ENCODE measurements at places on chromosomes 5 and 9. TPM values are rescaled to one million over a fixed set of nuclear protein-coding genes. Genes with fewer than 3 reads are reported as not detected.

PCDHAC2 gene
- 33.5 TPM for total RNA-seq

TMEM174 gene
- not detected for total RNA-seq

DNA sequence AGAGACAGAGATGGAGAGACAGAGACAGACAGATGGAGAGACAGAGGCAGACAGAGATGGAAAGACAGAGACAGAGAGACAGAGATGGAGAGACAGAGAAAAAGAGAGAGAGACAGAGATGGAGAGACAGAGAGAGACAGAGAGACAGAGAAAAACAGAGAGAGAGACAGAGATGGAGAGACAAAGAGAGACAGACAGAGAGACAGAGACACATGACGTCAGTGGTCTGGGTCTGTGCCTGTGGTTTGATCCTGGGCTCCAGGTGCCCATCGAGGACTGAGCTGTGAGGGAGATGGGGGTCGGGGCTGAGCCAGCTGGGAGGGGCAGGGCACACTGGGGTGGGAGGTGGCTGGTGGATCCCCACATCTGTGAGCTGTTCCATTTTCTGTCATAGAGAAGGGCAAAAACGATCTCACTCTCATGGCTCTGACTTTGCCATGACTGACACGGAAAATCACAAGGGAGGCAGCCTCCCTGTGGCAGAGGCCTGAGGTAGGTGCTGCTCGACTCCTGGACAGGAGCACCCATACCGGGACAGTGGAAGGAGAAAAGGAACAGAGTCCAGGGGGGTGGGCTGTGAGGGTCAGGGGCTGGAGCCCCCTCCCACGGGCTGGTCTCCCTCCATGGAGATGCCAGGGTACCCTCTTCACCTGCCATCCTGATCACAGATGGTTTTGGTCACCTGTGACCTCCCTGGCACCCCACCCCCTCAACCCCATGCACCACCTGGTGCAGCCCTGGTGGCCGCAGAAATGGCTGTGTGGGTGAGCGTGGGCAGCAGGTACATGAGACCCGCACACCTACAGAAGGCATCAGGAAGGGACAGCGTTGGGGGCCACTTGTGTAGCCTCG, 28.8 kb downstream of the GLT6D1 start:
- DNase-seq: no peak

- no peak for DNase-seq
These were observed 25.5 kb downstream of the ABHD17B start for GRCh38 chr9:71885467-71885866.

DNA sequence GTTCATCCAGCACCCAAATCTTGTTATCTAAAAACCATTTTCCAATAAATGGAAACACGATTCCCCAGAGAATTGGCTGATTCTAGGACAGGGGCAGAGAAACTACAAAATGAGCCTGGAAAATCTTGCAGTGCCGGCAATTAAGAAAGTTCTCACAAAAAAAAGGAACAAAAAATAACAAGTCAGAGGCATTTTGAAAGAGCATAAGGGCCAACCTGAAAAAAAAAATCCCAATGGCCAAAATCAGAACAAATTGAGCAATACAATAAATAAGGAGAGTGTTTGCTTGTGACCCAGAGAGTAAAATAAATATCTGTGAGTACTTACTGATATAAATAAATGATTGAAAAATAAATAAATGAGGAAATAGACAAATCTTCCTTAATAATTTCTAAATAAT, 55.1 kb upstream of the S1PR3 start:
- DNase-seq: no peak

- peak; percentile 56 for DNase-seq
These were observed 27.9 kb upstream of the MGAT1 start for GRCh38 chr5:180830253-180831138.

EPB41L4A gene
- total RNA-seq: 78.8 TPM

DNA sequence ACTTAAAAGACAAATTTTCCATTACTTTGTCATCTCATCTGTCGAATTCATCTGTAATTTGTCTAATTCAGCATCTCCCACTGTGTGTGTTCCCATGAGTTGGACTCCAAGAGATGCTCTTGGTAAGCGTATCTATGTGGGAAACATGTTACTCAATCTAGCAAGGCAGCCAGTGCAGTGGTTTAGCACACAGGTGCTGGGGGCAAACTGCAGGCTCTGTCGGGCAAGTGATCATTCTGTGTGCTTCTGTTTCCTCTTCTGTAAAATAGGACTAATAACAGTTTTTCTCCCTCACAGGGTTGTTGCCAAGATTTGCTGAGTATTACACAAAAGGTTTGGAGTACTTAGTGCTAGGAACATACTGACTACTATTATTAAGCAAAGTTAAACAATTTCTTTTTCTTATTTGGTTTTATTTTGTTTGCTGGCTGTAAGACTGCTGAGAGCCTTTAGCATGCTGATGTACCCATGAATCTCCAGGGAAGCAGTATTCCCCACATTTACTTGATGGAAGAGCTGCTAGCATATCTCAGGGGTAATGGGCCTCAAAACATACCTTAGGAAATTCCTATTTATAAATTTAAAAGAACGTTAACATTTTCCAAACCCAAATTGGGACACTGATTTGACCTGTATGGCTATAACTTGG, 709 bp upstream of the GAPT start:
- no peak for DNase-seq

- no peak for DNase-seq
These were observed 651.1 kb downstream of the CCDC171 start for GRCh38 chr9:16203729-16204573.

DNA sequence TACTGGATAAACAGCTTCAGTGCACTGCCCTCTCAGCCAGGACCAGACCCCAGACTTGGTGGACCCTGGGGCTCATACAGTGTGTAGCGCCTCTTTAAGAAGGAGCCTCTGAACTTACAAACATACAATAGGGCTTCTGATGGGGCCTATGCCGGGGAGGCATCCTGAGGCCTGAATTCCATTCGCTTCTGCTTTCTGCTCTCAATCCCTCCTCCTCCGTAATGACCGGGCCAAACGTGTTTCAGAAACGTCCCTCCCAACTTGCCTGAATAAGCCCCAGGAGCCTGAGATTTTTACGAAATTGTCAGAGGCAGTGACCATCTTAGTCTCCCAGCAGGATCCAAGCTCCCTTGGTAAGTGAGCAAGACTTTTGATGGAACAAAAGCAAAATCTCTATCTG, 128.1 kb upstream of the BOD1 start:
- no peak for DNase-seq

GRCh38 chr5:55900068-55900467, 48.9 kb downstream of the IL31RA start:
- no peak for DNase-seq

DNA sequence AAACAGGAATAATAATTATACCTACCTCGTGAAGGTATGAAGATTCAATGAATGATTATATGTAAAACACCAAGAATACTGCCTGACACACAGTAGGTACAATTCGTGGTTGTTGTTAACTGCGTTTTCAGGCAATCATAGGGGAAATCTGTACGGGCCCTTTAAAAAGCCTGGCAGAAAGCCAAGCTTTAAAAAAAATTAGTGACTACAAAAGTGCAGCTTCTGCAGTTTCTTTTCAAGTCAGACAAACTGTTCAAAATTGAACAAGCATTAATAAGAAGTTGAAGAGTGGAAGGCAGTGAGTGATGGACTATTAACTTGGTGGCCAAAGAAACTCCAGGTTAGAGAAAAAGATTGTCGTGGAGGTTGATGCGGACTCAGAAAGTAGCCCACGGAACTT, 85.9 kb upstream of the TRIO start:
- DNase-seq: no peak

DNA sequence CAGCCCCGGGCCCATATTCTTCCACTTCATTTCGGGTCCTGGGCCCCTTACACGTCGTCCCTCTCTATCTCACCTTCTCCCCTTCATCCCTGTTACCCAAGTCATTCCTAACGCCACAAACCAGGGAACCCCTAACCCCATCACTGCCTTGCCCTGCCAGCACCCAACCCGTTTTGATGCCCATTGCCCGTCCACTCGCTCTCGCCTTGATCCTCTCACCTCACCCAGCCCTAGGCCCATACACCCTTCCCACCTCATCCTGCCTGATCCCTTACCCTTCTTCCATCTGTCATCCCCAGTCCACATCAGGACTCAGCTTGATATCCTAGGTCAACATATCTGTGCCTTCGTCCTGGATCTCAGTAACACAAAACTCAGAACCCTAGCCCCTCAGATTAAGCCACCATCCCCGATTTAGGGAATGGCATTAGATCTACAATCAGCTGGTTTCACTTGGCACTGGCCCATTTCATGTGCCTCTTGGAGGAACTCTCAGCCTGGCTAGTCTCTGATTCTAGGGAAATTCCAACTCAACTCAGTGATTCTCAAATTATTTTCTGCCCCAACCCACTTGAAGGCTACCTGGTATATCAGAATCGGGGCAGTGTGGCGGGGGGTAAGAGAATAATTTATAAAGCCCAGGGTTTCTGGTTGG, 489 bp downstream of the CHMP5 start:
- no peak for DNase-seq

ACOT12 gene
- total RNA-seq: 2.8 TPM

GRCh38 chr5:106292654-106293053, 1378.1 kb downstream of the EFNA5 start:
- DNase-seq: no peak

MYMK gene
- total RNA-seq: not detected

- no peak for DNase-seq
These were observed 44.7 kb upstream of the VCAN start for GRCh38 chr5:83426855-83427254.

GRCh38 chr9:113580041-113580953, 116.8 kb downstream of the RGS3 start:
- peak; percentile 53 for DNase-seq

TNFSF15 gene
- 0.16 TPM for total RNA-seq

PTPRD gene
- 336 TPM for total RNA-seq

All from occipital lobe (tissue), 3 donors.